ENCODE measurements at places on chromosomes 2 and 18.
A peak's percentile ranks its signal among the peaks of the same experiment; 100 is the strongest.

DNA sequence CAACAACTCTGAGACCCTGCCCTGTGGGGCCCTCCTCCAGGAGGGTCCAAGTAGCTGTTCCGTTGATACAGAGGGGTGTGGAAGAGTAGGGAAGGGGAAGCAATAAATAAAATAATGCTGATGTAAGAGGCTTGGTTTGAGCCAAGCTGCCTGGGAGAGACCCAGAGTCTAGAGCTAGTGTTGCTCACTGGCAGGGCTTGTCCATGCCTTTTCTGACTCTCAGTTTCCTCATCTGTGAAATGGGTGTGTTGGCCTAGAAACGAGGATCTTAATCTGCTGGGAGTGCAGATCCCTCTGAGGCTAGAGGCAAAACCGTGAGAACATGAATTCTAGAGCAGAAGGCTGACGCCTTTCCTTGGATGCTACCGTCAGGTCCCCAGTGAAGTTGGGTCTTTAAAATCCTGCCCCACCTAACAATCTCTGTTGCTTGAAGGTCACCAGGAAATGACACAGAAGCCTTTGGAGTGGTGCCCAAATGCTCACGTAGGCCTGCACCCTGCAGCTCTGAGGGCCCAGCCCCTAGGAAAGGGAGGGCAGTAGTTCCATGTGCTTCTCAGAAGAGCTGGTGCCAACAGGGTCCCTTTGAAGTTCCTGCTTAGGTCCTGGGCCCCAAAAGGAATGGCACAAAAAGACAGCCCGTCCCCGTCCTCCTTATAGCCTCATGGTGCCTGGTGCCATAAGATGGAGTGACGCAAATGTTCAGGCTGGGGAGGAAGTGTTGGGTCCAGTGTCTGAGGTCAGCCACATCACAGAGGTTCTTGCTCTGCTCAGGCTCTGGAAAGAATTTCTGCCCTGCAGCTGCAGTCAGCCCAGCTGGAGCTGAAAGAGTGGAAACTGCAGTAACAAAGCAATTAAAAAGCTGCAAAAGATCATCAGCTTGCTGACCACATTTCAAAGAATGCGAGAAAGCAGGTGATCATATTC is 73.2 kb upstream of the SMAD2 start:
- no peaks in the 10 kb centered on the region for H3K36me3 ChIP-seq
- peak overlapping the region; percentile 95 for H3K27ac ChIP-seq
- no peak overlapping the region for H3K4me3 ChIP-seq
- peaks cover 31% of the 10 kb centered on the region for H3K4me1 ChIP-seq
- H3K27me3 ChIP-seq: no peaks in the 10 kb centered on the region
- DNase-seq: peak; percentile 6

- H3K4me1 ChIP-seq: peaks cover 13% of the 10 kb centered on the region
- DNase-seq: no peak
- no peaks in the 10 kb centered on the region for H3K27me3 ChIP-seq
- peak overlapping the region; percentile 94 for H3K27ac ChIP-seq
These were observed 22.9 kb upstream of the SPP2 start for GRCh38 chr2:234027641-234028040.

- no peak overlapping the region for H3K27ac ChIP-seq
- peaks cover 13% of the 10 kb centered on the region for H3K27me3 ChIP-seq
- H3K36me3 ChIP-seq: no peaks in the 10 kb centered on the region
- DNase-seq: no peak
- H3K4me1 ChIP-seq: peaks cover 7% of the 10 kb centered on the region
- H3K4me3 ChIP-seq: no peak overlapping the region
These were observed 2.3 kb upstream of the ZNF396 start for GRCh38 chr18:35379421-35379820.

- no peaks in the 10 kb centered on the region for H3K36me3 ChIP-seq
- DNase-seq: no peak
- H3K27me3 ChIP-seq: no peaks in the 10 kb centered on the region
- peaks cover 8% of the 10 kb centered on the region for H3K4me1 ChIP-seq
These were observed 17.4 kb downstream of the XDH start for GRCh38 chr2:31397094-31397493.

DNA sequence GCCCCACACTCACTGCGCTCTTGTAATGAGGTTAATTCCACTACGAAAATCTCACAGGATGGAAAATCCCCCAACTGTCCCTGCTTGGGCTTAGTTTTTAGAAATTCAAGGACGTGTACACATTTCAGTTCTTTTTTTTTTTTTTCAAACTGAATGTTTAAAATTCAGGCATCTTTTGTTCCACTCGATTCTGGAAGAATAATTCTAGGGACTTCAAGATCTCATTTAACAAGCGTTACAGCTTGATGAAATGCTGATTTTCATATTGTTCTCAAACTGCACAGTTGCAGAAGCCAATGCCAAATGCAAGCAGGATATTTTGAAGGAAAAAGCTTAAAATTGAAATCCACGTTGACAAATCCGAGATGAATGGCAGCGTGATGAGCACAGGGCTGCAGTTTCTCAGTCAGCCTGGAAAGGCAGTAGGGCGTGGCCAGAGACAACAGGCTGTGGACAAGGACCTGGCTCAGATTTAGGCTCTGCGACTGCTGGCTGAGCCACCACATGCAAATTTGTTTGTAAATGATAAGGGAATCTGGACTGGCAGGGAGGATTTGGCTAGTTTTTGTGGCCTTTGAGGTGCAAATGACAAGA is 128.1 kb upstream of the MYCN start:
- no peak overlapping the region for H3K27ac ChIP-seq
- H3K36me3 ChIP-seq: no peaks in the 10 kb centered on the region
- H3K4me3 ChIP-seq: no peak overlapping the region
- DNase-seq: no peak
- H3K4me1 ChIP-seq: peaks cover 35% of the 10 kb centered on the region

GRCh38 chr18:62388855-62389760 is 64.0 kb downstream of the TNFRSF11A start:
- H3K4me3 ChIP-seq: no peak overlapping the region
- DNase-seq: no peak
- no peaks in the 10 kb centered on the region for H3K27me3 ChIP-seq

- no peak for DNase-seq
- no peak overlapping the region for H3K4me3 ChIP-seq
- peaks cover 23% of the 10 kb centered on the region for H3K27me3 ChIP-seq
- no peak overlapping the region for H3K27ac ChIP-seq
- no peaks in the 10 kb centered on the region for H3K36me3 ChIP-seq
These were observed 22.4 kb downstream of the LHCGR start for GRCh38 chr2:48733067-48733503.

GRCh38 chr2:240986787-240987411 is 11.5 kb upstream of the SNED1 start:
- H3K36me3 ChIP-seq: no peaks in the 10 kb centered on the region
- no peak overlapping the region for H3K27ac ChIP-seq
- H3K27me3 ChIP-seq: no peaks in the 10 kb centered on the region
- no peak overlapping the region for H3K4me3 ChIP-seq
- peaks cover 18% of the 10 kb centered on the region for H3K4me1 ChIP-seq

DNA sequence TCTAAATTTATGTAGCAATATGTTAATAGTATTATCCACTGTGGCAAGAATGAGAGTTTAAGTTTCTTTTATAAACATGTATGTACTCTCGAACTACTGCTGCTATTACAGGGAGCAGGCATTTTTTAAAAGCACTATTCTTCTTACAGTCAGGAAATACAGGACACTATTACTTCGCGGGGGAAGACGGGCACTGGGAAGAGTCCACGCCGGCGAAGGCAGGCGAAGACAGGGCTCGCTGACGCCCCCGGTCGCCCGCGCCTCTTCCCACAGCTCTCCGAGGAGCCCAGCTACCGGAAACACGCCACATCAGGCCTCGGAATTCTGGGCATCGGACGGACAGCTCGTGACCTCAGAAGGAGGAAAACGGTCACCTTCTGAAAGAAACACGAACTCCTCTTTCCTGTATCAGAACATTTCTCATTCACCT is 90.2 kb downstream of the FAM161A start:
- H3K4me1 ChIP-seq: peaks cover 3% of the 10 kb centered on the region
- peak overlapping the region; percentile 68 for H3K4me3 ChIP-seq
- peak overlapping the region; percentile 86 for H3K27ac ChIP-seq

DNA sequence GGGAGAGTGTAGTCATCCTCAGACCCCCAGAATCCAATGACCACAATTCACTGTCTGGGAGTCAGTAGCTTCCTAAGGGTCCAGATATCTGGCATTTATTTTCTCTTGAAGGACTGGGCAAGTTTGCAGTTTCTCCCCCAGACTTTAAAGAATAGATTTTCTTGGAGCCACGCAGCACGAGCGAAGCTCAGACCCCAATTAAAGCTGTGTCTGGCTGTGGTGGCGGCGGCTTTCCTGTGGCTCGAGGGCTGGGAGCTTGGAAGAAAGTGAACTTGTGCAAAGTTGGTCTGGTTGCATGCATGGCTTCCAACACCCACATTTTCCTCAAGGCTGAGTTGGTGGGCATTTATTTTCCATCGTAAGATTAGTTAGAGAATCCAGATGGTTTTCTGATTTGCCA is 105.0 kb downstream of the ACKR3 start:
- H3K4me1 ChIP-seq: peaks cover 10% of the 10 kb centered on the region
- peak overlapping the region; percentile 50 for H3K27ac ChIP-seq
- H3K4me3 ChIP-seq: no peak overlapping the region
- H3K27me3 ChIP-seq: peaks cover 5% of the 10 kb centered on the region

GRCh38 chr2:53877556-53877955 is 17.8 kb upstream of the GPR75 start:
- H3K27me3 ChIP-seq: no peaks in the 10 kb centered on the region
- no peak overlapping the region for H3K4me3 ChIP-seq
- DNase-seq: no peak

GRCh38 chr2:13651684-13652131 is 935.0 kb downstream of the TRIB2 start:
- H3K4me1 ChIP-seq: no peaks in the 10 kb centered on the region
- DNase-seq: no peak
- no peaks in the 10 kb centered on the region for H3K36me3 ChIP-seq
- no peaks in the 10 kb centered on the region for H3K27me3 ChIP-seq

DNA sequence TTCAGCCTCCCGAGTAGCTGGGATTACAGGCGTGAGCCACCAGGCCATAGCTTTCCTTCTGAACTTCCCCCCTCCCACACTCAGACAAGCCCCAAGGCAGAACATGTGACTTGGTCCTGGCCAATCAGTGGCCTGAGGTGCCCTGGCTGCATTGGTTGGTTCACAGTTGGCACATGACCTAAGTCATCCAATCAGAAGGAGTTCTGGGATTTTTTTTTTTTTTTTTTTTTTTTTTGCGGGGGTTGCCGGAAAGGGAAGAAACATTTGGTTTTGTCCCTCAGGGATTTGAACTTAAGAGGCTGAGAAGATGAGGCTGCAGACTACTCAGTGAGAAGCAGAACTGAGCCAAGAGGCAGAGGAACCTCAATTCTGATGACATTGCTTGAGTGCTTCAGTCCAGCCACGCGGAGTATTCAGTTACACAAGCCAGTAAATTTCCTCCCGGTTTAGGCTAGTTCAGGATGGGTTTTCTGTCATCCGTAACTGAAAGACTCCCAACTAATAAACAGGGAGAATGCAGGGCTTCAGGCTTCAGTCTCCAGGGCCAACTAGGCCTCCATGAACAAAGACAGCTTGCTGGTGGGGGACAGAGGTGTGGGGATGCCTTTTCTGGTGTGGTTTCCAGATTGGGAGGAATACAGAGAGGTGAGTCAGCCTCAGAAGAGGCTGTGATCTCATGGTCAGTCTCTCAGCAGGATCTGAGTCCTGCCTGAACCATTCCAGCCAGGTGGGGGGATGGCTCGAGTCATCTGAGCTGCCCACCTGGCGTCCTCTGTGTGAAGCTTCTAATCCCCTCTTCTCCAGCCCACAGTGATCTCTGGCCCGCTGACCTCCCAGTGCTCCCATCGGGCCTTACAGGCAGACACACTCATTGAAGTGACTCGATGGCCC is 9.2 kb downstream of the PTMA start:
- peaks cover 6% of the 10 kb centered on the region for H3K36me3 ChIP-seq
- peak overlapping the region; percentile 57 for H3K27ac ChIP-seq
- peaks cover 46% of the 10 kb centered on the region for H3K4me1 ChIP-seq
- H3K27me3 ChIP-seq: no peaks in the 10 kb centered on the region
- DNase-seq: peak; percentile 66

GRCh38 chr2:9752441-9753275 is 90.6 kb upstream of the TAF1B start:
- no peak overlapping the region for H3K27ac ChIP-seq
- H3K4me3 ChIP-seq: peak overlapping the region; percentile 69
- H3K27me3 ChIP-seq: peaks cover 5% of the 10 kb centered on the region
- no peak for DNase-seq
- H3K36me3 ChIP-seq: no peaks in the 10 kb centered on the region
- H3K4me1 ChIP-seq: peaks cover 31% of the 10 kb centered on the region

DNA sequence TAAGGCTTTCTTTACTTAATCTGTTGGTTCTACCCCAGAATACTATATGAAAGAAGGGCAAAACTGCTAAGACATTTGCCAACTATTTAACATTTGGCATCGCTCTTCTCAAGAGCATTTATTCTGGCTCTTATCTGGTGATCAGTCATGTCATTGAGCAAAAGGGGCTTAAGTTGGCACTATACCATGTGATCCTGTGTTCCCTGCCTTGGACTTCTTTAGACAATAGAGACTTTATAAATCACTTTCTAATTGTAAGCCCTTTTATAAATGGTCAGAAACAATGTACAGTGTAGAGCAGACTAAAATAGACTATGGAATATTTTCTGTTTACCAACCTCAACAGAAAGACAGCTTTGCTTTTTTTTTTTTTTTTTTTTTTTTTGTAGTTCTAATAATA is 52.1 kb downstream of the GTF3C3 start:
- no peak overlapping the region for H3K4me3 ChIP-seq
- H3K27me3 ChIP-seq: no peaks in the 10 kb centered on the region
- no peak for DNase-seq
- H3K4me1 ChIP-seq: no peaks in the 10 kb centered on the region
- no peaks in the 10 kb centered on the region for H3K36me3 ChIP-seq
- H3K27ac ChIP-seq: no peak overlapping the region

GRCh38 chr2:223541546-223541945 is 60.6 kb downstream of the SCG2 start:
- H3K4me3 ChIP-seq: no peak overlapping the region
- no peaks in the 10 kb centered on the region for H3K36me3 ChIP-seq
- H3K27ac ChIP-seq: no peak overlapping the region
- H3K27me3 ChIP-seq: no peaks in the 10 kb centered on the region
- H3K4me1 ChIP-seq: peaks cover 4% of the 10 kb centered on the region

DNA sequence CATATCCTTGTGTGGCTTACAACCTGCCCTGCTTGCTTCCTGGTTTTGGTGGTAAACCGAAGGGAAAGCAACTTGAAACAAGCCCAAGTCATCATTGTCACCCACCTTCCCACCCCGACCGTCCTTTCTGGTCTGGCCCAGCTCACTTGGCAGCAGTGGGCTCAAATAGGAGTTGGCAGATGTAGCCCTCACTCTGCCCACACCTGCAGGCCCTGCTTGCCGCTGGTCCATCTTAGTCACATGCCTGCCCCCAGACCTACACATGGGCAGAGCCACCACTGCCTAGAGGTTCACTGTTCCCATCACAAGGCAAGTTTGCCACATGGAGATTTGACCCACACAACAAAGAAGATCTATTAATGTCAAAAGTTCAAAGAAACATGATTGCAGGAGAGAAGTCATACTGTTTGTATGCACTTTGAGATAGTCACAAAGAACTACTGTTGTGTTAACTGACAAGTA is 9.3 kb downstream of the EIPR1 start:
- H3K4me1 ChIP-seq: no peaks in the 10 kb centered on the region
- H3K27ac ChIP-seq: no peak overlapping the region
- no peak for DNase-seq
- no peaks in the 10 kb centered on the region for H3K27me3 ChIP-seq
- H3K4me3 ChIP-seq: no peak overlapping the region
